ENCODE measurements at places on chromosomes 12 and 14. TPM values are rescaled to one million over a fixed set of nuclear protein-coding genes. Genes with fewer than 3 reads are reported as not detected.

The RASAL1 gene
- total RNA-seq, result 17.4 TPM

The HELB gene
- 2.0 TPM for total RNA-seq

The OR6C2 gene
- total RNA-seq, result not detected

The RNF212B gene
- total RNA-seq, result not detected

The ULK1 gene
- total RNA-seq, result 55.0 TPM

The MYL2 gene
- not detected for total RNA-seq

The LRRIQ1 gene
- total RNA-seq, result not detected

The POTEG gene
- not detected for total RNA-seq

The FOXM1 gene
- 5.9 TPM for total RNA-seq

DNA sequence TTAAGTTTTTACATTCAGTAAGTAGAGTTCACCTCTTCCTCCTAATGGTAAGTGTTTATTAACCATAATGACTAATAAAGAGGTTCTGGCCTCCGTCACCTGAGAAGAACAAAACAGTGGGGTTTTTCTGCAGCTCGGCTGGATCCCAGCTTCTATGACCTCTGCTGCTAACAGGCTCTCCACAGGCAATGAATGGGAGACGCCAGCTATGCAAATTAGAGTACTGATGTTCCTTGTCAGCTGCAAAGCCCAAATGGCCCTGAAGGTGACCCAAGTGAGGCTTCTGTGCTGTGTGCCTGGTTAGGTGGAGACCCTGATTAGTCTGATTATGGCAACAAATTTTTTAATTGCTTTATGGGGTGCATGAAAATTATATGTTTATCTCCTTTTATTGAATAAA, 218.1 kb downstream of the APAF1 start:
- H3K27me3 ChIP-seq, result no peaks in the 10 kb centered on the region
- no peaks in the 10 kb centered on the region for H3K4me1 ChIP-seq
- no peak overlapping the region for H3K4me3 ChIP-seq
- no peaks in the 10 kb centered on the region for H3K36me3 ChIP-seq
- no peak overlapping the region for H3K27ac ChIP-seq

DNA sequence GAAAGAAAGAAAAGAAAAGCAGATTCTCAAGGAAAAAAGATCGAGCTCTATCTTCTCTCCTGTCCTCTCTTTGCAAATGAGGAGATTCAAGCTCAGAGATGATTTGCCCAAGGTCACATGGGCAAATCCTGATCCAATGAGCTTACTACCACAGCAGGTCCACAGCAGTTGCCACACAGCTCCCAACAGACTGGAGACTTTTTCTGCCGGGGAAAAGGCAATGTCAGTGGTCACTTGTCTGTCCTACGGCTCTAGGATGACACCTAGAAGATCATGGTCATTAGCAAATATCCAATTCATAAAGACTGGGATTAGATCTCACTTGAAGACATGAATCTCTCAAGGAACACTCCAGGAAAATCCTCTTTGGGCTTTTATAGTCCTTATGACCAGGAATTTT, 58.8 kb downstream of the TTC7B start:
- no peaks in the 10 kb centered on the region for H3K36me3 ChIP-seq
- no peaks in the 10 kb centered on the region for H3K27me3 ChIP-seq
- H3K4me1 ChIP-seq, result peaks cover 13% of the 10 kb centered on the region
- no peak for DNase-seq

DNA sequence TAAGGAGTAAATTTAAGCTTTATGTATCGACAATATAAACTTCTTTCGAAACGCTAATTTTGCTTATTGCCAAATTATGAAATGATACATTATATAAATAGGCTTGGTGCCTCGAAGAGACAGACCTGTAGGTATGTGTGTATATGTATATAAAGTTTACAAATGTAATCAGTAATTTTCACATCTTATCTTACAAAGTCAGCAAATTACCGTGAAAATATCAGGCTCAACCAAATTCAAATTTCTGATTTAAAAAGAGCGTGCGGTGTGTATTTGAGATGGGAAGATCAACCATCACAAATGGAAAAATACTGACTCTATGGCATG, 605 bp downstream of the ZCRB1 start:
- H3K27me3 ChIP-seq, result no peaks in the 10 kb centered on the region
- peak overlapping the region; percentile 93 for H3K27ac ChIP-seq
- H3K4me3 ChIP-seq, result peak overlapping the region; percentile 92
- H3K36me3 ChIP-seq, result peaks cover 40% of the 10 kb centered on the region

DNA sequence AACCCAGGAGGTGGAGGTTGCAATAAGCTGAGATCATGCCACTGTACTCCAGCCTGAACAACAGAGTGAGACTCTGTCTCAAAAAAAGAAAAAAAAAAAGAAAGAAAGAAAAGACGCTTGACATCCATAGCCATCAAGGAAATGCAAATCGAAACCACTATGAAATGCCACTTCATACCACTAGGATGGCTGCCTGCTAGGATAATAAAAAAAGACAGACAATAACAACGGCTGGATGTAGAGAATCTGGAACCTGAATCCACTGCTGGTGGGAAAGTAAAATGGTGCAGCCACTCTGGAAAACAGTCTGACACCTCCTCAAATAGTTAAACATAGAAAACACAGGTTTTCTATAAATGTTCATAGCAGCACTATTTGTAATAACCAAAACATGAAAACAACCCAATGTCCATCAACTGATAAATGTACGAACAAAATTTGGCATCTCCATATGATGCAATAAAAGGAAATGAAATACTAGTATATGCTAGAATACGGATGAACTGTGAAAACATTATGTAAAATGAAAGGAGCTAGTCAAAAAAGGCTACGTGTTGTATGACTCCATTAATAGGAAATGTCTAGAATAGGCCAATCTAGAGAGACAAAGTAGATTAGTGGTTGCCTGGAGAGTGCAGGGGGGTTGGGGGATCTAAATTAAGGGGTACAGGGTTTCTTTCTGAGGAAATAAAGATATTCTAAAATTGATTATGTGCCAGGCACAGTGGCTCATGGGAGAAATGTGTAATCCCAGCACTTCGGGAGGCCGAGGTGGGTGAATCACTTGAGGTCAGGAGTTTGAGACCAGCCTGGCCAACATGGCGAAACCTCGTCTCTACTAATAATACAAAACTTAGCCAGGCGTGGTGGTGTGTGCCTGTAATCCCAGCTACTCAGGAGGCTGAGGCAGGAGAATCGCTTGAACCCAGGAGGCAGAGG, 9.7 kb downstream of the WSB2 start:
- no peak for DNase-seq
- peaks cover 7% of the 10 kb centered on the region for H3K36me3 ChIP-seq
- no peak overlapping the region for H3K27ac ChIP-seq
- H3K4me3 ChIP-seq, result no peak overlapping the region

- no peak overlapping the region for H3K27ac ChIP-seq
- DNase-seq, result no peak
- H3K4me1 ChIP-seq, result no peaks in the 10 kb centered on the region
- no peaks in the 10 kb centered on the region for H3K27me3 ChIP-seq
These were observed 45.4 kb upstream of the NEDD1 start for GRCh38 chr12:96861656-96862055.

- no peak for DNase-seq
- H3K27ac ChIP-seq, result no peak overlapping the region
- no peaks in the 10 kb centered on the region for H3K36me3 ChIP-seq
- no peaks in the 10 kb centered on the region for H3K27me3 ChIP-seq
These were observed 28.5 kb upstream of the CIPC start for GRCh38 chr14:77069551-77069950.

DNA sequence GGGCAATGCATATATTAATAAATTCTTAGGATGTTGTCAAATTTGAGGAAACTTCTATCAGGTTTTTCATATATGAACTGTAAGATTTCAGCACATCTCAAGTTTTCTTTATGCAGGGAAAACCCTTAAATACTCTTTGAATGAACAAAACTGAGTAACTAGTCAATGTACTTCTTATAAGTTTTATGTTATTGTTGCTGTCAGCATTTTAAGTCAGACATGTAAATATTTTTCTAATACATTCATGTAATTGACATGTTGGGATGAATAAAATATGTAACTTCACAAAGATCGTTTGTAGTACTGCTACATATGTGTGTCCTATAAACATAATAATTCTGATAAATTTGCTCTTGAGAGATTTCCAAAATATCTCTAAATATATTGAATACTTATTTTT, 109.6 kb downstream of the BMP4 start:
- no peaks in the 10 kb centered on the region for H3K4me1 ChIP-seq
- H3K36me3 ChIP-seq, result no peaks in the 10 kb centered on the region
- no peak overlapping the region for H3K27ac ChIP-seq

- no peak overlapping the region for H3K27ac ChIP-seq
- H3K27me3 ChIP-seq, result no peaks in the 10 kb centered on the region
- H3K4me1 ChIP-seq, result no peaks in the 10 kb centered on the region
These were observed 83.2 kb downstream of the SLC38A6 start for GRCh38 chr14:61064210-61064609.

DNA sequence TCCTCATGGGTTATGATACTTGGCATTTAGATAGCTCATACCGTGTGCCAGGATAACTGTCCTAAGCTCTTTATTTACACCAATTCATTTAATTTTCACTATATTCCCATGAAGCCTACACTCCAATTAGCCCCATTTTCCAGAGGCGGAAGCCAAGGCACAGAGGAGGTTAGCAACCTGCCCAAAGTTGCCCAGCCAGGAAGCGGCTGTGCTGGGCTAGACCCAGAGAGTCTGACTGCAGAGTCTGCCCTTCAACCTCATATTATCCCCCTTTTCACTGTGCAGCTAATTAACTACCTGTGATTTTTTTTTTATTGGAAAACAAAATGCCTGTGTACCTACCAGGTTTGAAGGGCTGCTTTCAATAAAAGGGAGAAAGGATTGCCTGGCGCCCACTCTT, 2.5 kb downstream of the RFLNA start:
- H3K36me3 ChIP-seq, result no peaks in the 10 kb centered on the region
- DNase-seq, result no peak
- H3K27me3 ChIP-seq, result peaks cover 3% of the 10 kb centered on the region
- peaks cover 31% of the 10 kb centered on the region for H3K4me1 ChIP-seq

DNA sequence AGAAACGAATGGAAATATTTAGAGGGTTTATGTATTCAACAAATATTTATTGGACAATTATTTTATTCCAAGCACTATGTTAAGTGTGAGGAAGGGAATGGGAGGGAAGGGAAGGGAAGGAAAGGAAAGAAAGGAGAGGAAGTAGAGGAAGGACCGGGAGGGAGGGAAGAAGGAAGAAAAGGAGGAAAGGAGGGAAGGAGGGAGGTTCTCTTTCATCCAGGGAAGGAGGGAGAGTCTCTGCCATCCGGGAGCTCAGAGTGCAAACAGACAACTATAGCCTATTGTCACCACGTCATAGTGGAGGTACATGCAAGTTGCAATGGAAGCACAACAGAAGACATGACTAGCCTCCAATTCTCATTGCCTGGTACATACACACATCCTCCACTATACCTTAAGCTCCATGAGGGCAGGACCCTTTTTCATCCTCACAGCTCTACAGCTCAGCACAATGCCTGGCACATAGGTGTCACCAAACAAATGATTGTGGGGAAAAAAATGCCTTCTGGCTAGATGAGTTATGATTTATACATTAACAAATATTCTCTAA, 48.1 kb downstream of the DAD1 start:
- no peak for DNase-seq
- no peak overlapping the region for H3K4me3 ChIP-seq
- H3K4me1 ChIP-seq, result peaks cover 66% of the 10 kb centered on the region
- H3K27me3 ChIP-seq, result no peaks in the 10 kb centered on the region
- no peaks in the 10 kb centered on the region for H3K36me3 ChIP-seq

DNA sequence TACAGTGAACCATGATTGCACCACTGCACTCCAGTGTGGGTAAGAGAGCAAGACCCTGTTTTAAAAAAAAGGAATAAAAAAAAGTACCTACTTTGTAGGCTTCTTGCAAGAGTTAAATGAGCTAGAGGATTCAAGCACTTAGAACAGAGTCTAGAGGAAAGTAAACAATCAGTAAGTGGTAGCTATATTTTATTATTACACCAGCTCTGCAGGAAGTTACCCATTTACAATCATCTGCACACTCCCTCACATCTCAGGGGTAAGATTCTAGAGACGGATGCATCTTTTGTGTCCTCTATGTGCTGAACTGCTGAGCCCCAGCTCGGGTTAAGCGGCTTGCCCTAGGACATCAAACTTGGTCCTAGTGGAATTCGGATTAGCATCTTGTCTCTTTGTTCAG, 67.3 kb downstream of the KCNK10 start:
- H3K4me3 ChIP-seq, result no peak overlapping the region
- peaks cover 12% of the 10 kb centered on the region for H3K4me1 ChIP-seq
- DNase-seq, result no peak
- no peaks in the 10 kb centered on the region for H3K27me3 ChIP-seq
- no peaks in the 10 kb centered on the region for H3K36me3 ChIP-seq

DNA sequence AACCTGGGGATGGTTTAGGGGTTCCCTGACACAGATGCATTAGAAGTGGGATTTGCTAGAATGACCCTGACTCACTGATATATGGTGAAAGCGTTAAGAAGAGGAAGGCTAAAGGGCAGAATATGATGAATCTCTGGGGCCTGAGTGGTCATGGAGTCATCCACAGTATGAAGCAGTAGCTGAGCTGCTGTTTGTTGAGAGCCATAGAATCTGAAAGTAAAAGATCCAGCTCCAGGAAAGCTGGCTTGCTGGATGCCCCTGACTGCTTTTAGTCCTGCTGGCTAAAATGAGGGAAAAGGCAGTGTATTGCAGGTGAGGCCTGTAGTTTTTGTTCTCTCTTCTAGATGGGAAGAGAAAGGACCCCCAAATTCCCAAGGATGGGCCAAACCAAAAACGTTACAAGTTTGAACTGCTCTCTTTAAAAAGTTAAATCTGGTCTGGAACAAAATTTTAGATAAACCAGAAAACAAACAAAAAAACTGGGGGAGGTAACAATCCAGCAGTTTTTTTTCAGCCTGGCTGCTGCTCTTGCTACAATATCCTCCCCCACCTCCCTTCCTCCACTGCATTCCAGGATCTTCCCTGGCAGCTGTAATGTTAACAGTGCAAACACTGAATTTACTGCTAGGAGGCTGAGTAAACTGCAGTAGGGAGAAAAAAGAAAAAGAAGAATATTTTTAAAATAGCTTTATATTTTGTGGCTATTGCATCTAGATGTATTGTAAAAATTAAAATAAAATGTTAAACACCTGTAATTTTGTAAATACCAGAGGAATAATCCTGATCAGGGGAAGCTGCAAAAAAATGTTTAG, 16.5 kb downstream of the SEL1L start:
- no peaks in the 10 kb centered on the region for H3K27me3 ChIP-seq
- no peaks in the 10 kb centered on the region for H3K36me3 ChIP-seq
- no peak overlapping the region for H3K4me3 ChIP-seq
- no peak overlapping the region for H3K27ac ChIP-seq
- DNase-seq, result no peak

GRCh38 chr14:95098984-95099599, 58.2 kb downstream of the DICER1 start:
- no peaks in the 10 kb centered on the region for H3K4me1 ChIP-seq
- DNase-seq, result no peak
- no peak overlapping the region for H3K27ac ChIP-seq
- H3K36me3 ChIP-seq, result peaks cover 4% of the 10 kb centered on the region

Measured in esophagus squamous epithelium (tissue), 5 donors.